ENCODE measurements at places on chromosomes 11 and 22. TPM values are rescaled to one million over a fixed set of nuclear protein-coding genes. Genes with fewer than 3 reads are reported as not detected.
A peak's percentile ranks its signal among the peaks of the same experiment; 100 is the strongest.

Gene PDGFB
- polyA plus RNA-seq = 18.3 TPM

DNA sequence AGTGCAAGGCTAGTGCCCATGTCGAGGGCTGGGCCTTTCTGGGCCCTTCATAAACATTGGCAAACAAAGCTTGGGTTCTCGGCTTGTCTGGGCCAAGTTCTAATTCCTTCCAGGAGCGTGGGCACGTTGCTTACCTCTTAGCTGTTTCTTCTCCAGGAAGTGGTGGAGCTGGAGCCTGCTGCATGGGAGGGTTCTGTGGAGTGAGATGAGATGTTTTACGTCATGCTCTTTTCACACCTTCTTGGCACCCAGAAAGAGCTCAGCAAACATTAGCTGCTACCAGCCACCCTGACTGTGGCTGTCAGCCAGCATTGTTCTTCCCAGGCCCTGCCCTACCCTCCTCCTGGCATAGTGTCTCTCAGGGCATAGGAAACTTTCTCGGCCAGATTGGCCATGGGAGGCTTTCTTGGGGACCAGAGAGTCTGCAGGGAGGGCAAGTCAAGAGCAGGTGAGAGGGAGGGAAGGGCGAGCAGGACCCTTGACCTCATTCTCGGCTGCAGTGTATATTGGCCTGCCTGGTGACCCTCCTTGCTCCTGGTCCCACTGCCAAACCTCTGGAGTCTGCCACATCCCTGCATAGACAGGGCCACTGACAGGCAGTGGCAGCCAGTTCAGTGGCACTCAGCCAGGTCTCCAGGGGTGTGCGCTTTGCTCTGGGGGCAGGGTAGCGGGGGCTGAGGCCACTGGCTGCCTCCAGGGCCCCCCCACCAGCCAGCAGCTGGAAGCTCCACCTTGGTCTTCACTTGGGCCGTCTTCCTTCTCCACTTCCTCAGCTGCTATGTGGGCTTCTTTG, 98.8 kb downstream of the BCR start:
- no peak for DNase-seq

Gene CCDC81
- 0.76 TPM for polyA plus RNA-seq

Gene CCDC73
- 0.05 TPM for polyA plus RNA-seq

Gene ATL3
- 13.6 TPM for polyA plus RNA-seq

DNA sequence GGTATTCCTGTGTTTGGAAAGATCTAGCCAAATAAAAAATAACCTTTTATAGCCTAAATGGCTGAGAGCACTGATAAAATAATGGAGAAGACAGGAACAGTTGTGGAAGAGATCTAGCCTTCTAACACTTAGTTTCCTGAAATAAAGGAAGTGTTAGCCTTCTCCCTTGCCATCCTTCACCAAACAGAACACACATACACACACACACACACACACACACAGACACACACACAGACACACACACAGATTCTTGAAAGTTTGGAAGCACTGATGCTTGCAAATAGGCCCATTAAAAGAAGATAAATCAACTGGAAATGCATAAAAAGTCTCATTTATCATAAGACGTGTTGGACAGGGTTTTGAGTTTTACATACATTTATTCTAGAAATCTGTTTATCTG, 37.5 kb downstream of the KIRREL3 start:
- no peak for DNase-seq

Gene LGALS12
- 0.37 TPM for polyA plus RNA-seq

Gene AASDHPPT
- polyA plus RNA-seq = 53.0 TPM

Gene GRM5
- not detected for polyA plus RNA-seq

Gene OR10A2
- 0.05 TPM for polyA plus RNA-seq

Gene NAALAD2
- polyA plus RNA-seq = 5.2 TPM

Gene PHLDB1
- 90.6 TPM for polyA plus RNA-seq

Gene OR52I2
- polyA plus RNA-seq = not detected

Gene SLC17A6
- not detected for polyA plus RNA-seq

Gene SLC5A4
- 1.6 TPM for polyA plus RNA-seq

DNA sequence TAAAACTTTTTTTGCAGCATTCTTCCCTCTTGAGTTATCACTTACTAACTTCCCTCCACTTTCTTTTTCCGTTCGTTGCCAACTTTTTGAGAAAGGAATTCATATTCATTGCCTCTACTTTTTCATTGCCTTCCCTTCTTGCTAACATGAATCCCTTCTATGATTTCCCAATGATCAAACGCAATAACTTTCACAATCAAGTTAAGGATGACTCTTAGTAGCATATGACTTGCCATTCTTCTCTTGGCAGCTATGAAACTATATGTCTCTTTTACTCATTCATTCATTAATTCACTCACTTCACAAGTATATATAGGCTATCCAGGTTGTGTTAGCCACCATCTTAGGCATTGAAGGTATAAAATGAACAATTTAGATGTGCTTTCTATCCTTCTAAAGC, 16.6 kb upstream of the ARHGAP20 start:
- DNase-seq = no peak

- DNase-seq = no peak
Observed at GRCh38 chr22:36740716-36741115, 35.2 kb downstream of the IFT27 start.

DNA sequence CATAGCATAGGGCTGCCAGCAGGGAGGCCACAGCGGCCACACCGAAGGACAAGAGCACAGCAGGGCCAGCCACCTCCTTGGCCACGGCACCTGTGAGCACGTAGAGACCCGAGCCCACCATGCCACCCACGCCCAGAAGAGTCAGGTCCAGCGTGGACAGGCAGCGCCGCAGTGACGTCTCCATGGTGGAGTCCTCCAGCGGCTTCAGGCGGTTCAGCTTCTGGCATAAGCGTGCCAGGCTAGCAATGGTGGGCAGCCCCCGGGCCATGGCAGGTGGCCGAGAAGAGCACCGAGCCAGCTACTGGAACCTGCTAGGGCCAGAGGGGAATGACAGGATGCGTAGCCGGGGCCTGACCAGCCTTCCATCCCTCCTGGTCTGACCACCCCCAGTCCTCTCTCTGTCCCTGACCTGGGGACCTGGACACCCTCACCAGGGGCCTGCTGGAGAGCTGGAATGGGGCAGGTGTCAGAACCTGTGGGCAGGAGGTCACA, 770 bp downstream of the SLC7A4 start:
- DNase-seq = no peak

Gene OR5B2
- polyA plus RNA-seq = not detected

Gene OMP
- not detected for polyA plus RNA-seq

GRCh38 chr11:134630861-134631260, 218.8 kb upstream of the B3GAT1 start:
- DNase-seq = no peak

DNA sequence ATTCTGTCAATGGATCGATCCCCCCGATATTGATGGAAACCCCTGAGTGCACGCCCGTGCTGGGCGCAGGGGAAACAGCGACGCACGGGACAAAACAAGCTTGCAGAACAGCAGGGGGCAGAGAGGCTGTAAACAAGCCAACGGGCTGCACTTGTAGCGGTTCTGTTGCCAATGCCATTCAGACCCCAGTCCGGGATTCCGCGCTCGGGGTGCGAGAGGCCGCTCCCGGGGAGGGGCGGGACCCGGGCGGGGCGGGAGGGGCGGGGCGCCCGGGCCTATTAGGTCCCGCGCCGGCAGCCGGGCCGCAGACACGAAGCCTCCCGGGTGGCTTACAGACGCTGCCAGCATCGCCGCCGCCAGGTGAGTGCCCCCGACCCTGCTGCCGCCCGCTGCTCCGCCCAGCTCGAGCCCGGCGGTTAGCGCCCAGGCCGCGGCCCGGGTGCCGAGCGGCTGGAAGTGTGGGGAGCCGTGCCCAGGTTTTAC, at the start of gene BIK:
BIK (plus strand) TSS at position 307 of the 483 bp plus-strand sequence. CDS start 13,273 bp downstream, outside the sequence.
- no peak for DNase-seq

DNA sequence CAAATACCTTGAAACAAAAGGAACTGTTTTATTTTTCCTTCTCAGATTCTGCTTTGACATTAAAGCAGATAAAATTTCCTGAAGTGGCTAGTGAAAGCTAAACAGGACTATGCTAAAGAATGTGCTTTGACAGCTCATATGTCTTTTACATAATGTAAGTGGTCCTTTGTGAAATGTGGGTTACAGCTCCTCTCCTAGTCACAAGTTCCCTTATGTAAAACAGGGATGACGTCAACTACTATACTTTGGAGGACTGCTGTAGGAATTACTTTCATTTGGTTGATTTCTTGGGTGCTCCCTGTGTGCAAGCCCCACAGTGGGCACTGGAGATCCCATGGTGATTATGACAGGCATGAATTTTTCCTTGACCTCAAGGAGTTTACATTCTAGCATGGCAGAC, 216.6 kb upstream of the NARS2 start:
- no peak for DNase-seq

Gene C11orf97
- not detected for polyA plus RNA-seq

DNA sequence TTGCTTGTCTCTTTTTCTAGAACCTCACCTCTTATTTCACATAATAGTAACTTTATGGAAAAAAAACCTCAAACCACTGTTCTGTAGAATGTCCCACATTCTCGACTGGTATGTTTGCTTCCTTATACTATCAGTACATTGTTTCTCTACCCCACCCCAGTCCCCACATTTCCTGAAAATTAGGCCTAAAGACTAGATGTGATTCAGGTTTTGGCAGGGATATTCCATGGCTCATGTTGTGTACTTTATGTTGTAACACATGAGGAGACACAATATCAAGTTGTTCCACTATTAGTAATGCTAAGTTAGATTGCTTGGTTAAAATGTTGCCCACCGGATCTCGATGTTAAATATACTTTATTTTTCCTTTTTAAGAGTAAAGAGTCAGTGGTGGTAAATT, 34.7 kb downstream of the DDIAS start:
- no peak for DNase-seq

DNA sequence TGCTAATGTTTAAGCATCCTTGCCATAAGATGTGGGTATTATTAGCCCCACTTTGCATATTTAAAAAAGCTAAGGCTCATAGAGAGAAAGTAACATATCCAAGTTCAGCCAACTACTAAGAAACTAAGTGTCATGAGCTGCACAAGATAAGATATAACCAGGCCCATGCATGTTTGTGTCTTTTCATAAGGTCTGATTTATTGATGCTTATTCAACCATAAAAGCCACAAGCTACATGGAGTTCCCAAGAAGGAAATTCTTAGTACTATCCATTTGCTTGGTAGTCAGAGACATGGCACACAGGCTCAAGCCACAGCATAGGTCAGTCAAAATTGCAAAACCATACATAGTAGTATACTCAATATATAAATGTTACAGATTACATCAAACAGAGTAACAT, 488.5 kb downstream of the SOX6 start:
- DNase-seq = no peak

DNA sequence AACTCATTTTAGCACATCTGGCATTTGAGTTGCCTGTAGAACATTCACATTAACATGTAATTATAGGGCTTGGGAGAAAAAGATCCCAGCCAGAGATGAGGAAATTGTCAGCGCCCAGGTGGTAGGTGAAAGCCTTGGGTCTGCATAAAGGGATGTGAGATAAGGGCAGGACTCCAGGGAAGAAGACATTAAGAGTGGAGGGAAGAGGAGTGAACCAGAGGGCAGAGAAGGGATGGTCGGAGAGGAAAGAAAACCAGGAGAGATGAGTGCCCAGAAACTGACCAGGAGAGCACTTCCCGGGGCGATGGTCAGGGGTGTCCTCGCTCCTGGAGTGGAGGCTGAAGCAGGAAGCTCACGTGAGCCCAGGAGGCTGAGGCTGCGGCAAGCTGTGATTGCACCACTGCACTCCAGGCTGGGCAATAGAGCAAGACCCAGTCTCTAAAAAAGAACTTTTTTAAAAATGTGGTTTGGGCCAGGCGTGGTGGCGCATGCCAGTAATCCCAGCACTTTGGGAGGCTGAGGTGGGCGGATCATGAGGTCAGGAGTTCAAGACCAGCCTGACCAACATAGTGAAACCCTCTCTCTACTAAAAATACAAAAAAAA, 20.3 kb upstream of the DGKZ start:
- DNase-seq = no peak

DNA sequence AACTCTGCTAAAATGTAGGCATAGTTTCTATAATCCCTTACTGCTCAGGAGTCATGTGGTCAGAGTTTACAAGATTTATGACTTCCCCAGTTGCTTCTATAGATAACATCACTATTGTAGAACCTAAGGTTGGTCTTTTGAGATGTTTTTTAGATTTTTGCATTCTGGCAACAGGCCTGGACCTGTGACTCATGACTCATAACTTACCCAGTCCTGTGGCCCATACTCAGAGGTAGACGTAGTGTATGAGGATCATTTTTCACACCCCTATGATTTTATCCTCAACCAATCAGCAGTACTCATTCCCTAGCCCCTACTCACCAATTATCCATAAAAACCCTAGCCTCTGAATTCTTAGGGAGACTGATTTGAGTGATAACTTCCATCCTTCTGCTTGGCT, 384.4 kb upstream of the DDI1 start:
- DNase-seq = no peak

DNA sequence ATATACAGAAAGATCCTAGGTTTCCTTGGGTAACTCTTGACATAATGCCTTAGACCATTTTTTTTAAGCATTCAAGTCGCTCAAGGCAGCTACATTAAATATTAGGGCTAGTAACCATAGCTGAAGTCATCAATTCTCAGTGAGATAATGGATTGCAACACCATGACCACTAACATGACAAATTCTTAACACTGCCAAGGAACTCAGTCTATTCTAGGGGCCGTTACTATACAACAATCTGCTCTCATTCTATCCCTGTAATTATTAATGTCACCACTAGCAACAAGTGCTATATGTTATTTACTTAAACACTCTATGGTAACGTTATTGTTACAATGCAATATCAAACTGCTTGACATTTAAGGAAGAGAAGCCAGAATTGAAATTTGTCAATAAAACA, 3.2 kb upstream of the STK33 start:
- DNase-seq = peak; percentile 5

DNA sequence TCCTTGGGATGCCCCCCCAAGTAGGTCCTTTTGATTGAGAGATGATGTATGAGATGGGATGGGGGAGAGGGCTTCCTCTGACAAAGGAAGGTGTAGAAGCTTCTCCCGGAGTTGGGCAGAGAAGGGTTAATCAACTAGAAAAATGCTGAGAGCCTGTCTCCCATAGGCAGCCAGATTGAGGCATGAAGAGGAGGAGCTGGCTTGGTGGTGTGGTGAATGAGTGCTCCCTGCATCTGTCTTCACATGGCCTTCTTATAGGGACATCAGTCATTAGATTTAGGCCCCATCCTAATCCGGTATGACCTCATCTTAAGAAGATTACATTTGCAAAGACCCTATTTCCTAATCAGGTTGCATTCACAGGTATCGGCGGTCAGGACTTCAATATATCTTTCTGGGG, 61.1 kb downstream of the NFAM1 start:
- DNase-seq = no peak

Gene IL17REL
- not detected for polyA plus RNA-seq

DNA sequence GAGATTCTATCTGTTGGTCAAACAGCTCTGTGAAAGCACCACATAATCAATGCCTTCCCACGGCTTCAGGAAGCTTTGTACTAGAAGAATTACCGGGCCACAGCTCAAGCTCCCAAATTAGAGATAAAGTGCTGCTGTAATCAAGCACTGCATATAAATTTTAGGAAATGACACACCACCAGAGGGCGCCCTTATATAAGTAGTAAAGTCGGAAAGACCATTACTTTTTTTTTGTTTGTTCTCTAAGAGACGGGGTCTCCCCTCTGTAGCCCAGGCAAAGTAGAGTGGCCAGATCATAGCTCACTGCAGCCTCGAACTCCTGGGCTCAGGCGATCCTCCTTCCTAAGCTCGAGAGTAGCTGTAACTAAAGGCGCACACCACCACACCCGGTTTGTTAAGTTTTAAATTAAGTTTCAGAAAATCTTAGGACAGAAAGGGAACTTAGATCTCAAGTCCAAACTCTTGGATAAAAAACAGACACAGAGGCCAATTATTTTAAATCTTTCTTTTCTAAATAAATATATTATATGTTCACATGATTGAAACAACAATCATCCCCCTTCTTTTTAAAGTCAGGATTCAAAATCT, 32.6 kb downstream of the PRCP start:
- DNase-seq = peak; percentile 49

Gene ALG8
- polyA plus RNA-seq = 20.6 TPM

GRCh38 chr22:25840891-25841290, 98.9 kb downstream of the MYO18B start:
- DNase-seq = no peak

Measured in forelimb muscle (tissue), 1 donor.